ENCODE measurements at places on chromosomes 3 and 15.
A peak's percentile ranks its signal among the peaks of the same experiment; 100 is the strongest.

GRCh38 chr3:159732172-159733111 is 256.2 kb upstream of the IL12A start:
- DNase-seq = no peak

GRCh38 chr3:125136966-125137357 is 75.6 kb downstream of the SLC12A8 start:
- DNase-seq = no peak

GRCh38 chr15:75454471-75455378 is 3.2 kb upstream of the SIN3A start:
- peak; percentile 66 for DNase-seq

DNA sequence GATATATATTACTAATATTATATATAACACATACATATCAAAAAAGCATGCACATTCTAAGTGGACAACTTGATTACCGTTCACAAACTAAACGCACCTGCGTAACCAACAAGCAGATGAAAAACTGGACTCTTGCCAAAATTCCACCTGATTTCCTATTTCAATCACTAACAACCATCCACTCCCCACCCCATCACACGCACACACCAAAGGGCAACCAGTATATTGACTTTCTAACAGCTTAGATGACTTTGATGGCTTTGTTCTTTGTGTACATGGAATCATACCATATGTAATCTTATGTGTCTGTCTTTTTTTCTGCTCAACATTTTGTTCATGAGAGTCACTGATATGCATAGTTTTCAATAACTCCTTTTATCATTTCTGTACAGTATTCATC is 496.8 kb upstream of the ARRDC4 start:
- no peak for DNase-seq

GRCh38 chr15:67148196-67148701 is 82.8 kb downstream of the SMAD3 start:
- no peak for DNase-seq

DNA sequence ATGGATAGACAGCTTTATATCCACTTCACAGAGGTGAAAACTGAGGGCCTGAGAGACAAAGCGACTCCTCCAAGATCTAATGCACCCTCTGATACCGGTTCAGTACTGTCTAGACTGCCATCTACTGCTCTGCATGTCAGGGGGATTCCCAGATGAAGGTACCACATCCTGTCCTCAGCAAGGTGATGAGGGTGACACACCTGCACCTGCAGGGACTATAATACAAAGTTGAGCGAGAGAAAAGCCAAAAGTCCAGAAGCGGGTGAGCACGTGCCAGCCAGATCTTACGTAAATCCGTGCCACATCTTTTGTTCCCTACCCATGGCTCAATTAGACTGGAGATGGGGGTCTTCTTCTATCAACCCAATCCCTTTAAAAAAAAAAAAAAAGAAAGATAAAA is 32.4 kb upstream of the HES1 start:
- peak; percentile 26 for DNase-seq

DNA sequence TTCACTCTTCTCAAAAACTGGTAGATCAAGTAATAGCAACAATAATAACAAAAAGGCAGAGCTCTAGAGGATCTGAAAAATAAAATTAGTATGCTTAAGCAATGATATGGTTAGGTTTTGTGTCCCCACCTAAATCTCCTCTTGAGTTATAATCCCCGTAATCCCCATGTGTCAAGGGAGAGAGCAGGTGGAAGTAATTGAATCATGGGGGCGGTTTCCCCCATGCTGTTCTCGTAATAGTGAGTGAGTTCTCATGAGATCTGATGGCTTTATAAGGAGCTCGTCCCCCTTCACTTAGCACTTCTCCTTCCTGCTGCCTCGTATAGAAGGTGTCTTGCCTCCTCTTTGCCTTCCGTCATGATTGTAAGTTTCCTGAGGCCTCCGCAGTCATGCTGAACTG is 60.2 kb upstream of the ABHD2 start:
- DNase-seq = no peak

Data from activated CD4-positive, CD25-positive, alpha-beta regulatory T cell (primary cell).